Psoas muscle (tissue), 8 donors: ENCODE measurements at places on chromosomes 5 and 9. TPM values are rescaled to one million over a fixed set of nuclear protein-coding genes. Genes with fewer than 3 reads are reported as not detected.
A peak's percentile ranks its signal among the peaks of the same experiment; 100 is the strongest.

DNA sequence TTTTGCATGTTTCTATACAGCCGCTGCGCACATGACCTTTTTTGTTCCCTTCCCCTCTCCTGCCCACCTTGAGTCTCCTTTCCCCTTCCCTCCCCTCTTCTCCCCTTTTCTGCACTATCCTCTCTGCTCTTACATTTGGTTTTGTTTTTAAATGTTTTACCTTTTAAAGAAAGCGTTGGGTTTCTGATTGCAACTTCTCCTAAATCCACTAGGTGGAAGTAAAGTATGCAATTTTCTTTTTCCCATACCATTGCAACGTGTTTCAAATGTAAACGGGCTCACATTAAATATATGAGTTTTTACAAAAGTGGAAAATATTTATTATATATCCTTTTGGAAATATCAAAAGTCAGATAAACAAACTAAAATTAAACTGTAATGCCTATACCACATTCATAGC lies 500.9 kb downstream of the DIRAS2 start:
- no peak for DNase-seq

DNA sequence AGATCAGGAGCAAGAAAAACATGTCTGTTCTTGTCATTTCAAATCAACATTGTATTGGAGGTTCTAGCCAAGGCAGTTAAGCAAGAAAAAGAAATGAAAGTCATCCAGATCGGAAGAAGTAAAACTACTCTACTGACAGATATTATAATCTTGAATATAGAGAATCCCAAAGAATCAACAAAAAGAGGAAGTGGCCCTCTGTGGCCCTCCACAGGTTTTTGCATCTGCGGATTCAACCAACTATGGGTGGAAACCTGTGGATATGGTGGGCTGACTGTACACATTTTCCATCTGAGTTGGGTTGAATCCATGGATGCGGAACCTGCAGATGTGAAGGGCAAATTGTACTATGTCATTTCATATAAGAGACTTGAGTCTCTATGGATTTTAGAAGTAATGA lies 35.1 kb downstream of the GAS1 start:
- no peak for DNase-seq

DNA sequence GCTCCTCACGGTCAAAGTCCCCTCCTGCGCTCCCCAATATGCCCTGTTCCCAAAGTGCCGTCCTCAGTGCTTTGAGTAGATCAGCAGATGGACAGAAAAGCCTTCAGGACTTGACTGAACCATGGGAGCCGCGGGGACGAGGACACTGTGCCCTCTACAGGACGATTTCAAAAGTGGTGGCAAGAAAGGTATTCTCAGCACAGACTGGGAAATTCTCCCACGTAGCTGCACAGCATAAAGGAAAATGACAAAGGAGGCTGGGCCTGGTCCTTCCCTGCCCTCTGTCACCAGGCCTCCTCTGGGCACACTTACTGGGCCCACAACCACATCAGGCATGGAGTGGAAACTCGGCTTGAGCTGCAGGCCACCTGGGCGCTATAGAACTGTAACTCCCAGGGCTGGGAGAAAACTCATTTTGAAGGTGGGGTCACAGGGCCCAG lies 16.7 kb upstream of the MTMR12 start:
- DNase-seq = peak; percentile 46

DNA sequence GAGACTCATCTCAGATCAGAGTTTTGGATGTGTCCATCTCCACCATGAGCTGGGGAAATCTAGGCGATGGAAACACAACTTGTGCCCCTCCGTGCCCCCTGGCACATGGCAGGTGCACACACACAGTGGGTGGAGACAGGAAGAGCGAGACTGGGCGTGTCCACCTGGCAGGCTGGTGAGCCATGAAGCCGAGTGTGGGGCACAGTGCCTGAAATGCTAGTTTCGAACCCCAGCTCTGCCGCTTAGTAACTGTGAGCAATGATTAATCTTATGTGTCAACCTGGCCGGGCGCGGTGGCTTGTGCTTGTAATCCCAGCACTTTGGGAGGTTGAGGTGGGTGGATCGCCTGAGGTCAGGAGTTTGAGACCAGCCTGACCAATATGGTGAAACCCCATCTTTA lies 80.8 kb upstream of the RNU6ATAC start:
- no peak for DNase-seq

FAM221B gene
- total RNA-seq = not detected

ANGPTL2 gene
- 12.6 TPM for total RNA-seq

TAF11L10 gene
- not detected for total RNA-seq

PDZD2 gene
- 6.2 TPM for total RNA-seq

CDC20B gene
- total RNA-seq = not detected

BHMT2 gene
- total RNA-seq = 12.0 TPM
